Stimulated activated CD4-positive, alpha-beta T cell treated with anti-CD3 and anti-CD28 coated beads, Interleukin-1b, Interleukin-23, amount 100 ng/mL, for 24 hours (primary cell): ENCODE measurements at places on chromosomes 2 and 18.

DNA sequence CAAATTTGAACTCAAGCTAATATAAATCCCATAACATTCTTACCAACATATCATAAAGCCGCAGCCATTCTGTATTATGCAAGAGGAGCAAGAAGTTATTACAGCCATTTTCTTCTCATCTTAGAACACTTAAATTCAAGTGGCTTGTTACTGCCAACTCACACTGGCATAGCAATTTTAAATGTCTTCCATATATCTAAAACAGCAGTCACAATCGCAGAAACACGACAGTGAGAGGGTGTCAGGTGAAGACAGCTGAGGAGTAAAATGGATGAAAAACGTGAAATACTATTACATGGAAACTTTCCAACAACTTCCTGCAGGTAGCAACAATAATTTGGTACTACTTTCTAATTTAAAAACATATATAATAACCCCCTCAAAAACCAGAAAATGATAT is 17.9 kb downstream of the PPP3R1 start:
- no peak for DNase-seq

DNA sequence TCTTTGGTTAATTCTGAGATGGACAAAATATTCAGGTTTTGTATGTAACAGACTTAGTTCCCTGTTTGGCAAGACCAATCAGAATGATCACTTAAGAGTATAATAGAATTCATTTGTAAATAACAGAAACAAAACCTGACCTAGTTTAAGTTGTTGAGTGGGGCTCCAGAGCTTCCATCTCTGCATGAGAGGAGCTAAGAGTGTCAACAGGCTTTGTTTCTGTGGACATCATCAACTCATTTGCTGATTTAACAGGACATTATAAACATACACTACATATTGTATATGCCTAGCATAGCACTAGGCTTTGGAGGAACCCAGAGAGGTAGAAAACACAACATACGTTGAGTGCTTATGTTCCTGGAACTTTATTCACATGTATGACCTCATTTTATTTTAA is 75.3 kb upstream of the TRIB2 start:
- DNase-seq = no peak

- DNase-seq = no peak
These were observed 27.1 kb upstream of the MAP3K20 start for GRCh38 chr2:173048522-173048896.

- DNase-seq = no peak
These were observed 152.7 kb upstream of the ALPP start for GRCh38 chr2:232225895-232226294.

- DNase-seq = no peak
These were observed 124.0 kb downstream of the SMAD7 start for GRCh38 chr18:48826806-48827205.

- DNase-seq = no peak
These were observed 313.0 kb upstream of the NRXN1 start for GRCh38 chr2:51344886-51345285.

DNA sequence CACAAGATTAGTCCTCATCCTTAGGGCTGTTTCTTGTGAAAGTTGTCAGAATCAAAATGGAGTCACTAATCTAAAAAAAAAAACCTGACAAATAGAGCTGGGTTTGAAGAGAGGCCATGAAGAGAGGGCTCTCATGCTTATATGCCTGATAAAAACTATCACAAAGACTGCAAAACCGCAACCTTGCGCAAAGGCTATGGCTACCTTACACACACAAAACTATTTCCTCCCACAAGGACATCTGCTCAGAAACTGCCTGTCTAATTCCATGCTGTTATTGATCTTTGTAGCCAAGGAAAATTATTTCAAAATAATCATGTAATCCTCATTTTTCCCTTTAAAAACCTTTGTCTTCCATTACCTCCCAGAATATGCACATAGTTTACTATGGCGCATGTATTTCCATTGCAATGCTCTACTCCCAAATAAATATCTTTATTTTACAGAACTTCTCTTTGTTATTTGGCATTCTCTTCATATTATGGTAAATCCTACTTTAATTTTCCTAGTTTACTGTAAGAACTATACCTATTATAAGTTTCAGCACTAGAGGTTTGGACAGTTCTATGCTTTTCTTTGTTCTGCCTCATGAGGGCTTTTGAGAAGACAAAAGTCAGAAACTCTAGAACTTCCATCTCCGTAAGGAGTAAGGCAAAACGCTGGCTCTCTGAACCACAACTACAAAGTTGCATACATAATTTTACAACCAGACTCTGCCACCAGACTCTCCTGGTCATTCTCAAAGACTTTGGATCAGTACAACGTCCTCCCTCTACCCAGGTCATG is 9.6 kb upstream of the DPYSL5 start:
- no peak for DNase-seq

DNA sequence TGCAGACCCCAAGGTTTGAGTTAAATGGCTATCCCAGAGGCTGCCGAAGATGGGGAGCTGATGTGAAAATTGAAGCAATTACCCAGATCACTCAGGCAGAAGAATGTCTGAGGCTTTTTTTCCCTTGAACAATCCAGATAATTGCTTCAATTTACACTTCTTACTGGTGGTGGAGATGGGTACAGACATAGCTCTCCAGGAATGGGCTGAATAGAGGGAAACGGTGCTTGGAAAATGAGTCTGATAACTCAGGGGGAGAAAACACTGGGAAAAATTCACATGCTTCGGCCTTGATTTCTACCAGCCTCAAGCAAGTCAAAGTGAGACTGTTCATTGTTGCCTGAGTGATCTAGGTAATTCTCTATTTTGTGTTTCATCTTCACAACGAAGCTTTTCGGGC is 9.5 kb upstream of the KIF5C start:
- DNase-seq = no peak

DNA sequence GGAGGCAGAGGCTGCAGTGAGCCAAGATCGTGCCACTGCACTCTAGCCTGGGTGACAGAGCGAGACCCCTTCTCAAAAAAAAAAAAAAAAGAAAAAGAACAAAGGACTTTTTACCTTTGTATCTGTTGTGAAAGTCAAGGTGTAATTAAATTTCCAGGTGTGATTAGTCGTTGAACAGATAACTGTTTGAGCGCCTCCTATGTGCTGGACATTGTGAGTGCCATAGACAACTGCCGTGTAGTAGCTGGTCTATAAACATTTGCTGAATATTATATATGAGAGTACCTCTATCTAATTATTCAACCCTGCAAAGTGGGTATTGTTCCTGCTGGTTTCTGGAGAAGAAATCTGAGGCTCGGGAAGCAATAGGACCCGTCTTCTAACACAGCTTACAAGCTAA is 71.8 kb downstream of the ASAP2 start:
- DNase-seq = no peak

DNA sequence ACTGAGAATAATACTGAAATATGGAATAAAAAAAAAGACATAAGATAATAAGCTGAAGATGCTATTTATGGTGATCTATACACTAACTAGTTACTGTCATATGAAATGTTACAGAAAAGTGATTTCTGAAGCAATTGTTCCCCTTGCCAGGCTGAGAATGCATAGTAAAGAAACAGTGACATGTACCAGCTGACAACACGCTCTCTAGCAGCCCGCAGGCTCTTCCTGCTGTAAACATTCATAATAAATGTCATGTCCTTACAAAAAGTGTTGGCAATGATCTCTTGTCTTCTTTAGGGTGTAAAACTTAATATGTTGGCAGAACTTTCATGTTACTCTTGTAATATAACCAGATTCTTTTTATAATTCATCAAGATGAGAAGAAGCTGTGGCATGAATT is 1171.3 kb downstream of the DSC3 start:
- no peak for DNase-seq

GRCh38 chr18:8036551-8036950 is 469.4 kb downstream of the PTPRM start:
- no peak for DNase-seq

- DNase-seq = no peak
These were observed 67.8 kb downstream of the PTGR3 start for GRCh38 chr18:75141166-75141565.

DNA sequence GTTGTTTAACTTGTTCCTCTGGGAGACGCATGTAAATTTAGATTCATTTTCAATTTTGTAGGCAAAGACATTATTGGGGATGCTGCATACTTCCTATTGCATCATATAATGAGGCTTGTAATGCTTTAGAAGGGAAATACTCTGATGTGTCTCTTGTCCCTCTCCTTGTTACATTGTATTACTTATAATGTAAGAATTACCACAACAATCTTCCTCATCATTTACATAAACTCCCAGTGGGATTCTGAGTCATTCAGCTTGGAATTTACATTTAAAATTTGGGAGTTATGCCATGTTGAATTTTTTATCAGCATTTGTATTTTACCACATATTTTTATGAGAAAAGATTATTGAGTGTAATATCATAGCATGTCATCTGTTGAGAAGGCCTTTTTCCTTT is 963.4 kb upstream of the NRXN1 start:
- DNase-seq = no peak

DNA sequence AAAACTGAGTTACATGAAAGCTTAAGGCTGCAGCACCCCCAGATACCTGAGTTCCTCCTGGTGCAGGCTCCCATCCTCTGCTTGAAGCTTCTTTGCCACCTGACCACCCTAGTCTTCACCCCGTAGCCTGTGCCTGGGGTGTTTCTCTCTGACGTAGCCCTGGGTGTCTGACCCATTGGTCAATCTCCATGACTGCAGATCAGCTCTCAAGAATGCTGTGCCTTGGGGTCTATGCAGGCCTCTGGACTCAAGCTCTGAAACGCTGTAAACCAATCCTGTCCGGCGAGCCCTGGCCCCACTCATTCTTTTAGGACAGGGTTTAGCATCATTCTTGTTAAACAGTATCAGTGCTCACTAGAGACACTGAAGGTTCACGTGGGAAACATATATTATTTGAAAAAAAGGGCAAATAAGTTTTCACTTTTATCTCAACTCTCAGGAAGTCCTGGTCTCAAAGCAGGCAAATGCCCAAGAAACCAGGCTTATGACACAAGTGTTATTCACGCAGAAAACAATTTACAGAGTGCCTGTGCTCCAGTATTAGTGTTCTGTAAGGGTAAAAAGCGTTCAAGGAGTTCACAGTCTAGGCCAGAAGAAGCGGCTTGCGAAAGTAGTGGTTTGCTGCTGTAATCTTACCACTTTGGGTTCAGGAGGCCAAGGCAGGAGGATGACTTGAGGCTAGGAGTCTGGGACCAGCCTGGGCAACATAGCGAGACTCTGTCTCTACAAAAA is 22.8 kb upstream of the PPP4R1 start:
- DNase-seq = no peak

GRCh38 chr18:57780706-57781347 is 22.3 kb downstream of the ATP8B1 start:
- DNase-seq = no peak

GRCh38 chr2:84906900-84907714 is 1.7 kb downstream of the TMSB10 start:
- DNase-seq = no peak

- no peak for DNase-seq
These were observed 1250.7 kb upstream of the FAM98A start for GRCh38 chr2:34849827-34850226.

- DNase-seq = no peak
These were observed 270.4 kb upstream of the CCDC68 start for GRCh38 chr18:55229682-55230081.

- no peak for DNase-seq
These were observed 1.2 kb downstream of the BMPR2 start for GRCh38 chr2:202377207-202377761.

- no peak for DNase-seq
These were observed 295.2 kb upstream of the KCNJ3 start for GRCh38 chr2:154403242-154403790.

DNA sequence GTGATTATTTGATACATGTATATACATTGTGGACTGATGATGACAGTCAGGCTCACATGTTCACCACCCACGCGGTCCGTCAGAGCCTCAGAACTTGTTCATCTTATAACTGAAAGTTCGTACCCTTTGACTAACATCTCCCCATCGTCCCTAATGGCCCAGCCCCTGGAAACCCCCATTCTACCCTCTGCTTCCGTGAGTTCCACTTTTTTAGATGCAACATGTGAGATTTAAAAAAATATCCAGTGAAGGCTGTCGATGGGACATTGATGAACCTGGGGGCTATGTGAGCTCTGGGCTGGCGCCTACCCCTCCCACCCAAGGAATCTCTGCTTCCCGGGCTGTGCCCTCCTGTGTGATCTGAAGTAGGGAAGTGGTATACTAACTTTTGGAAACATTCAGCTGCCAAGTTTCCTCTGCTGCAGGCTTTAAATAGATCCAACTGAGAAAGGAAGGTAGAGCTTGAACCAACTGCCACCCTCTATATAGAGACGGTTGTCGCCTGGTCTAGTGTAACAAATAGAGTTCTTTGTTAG is 163.8 kb downstream of the FAM210A start:
- peak; percentile 76 for DNase-seq

DNA sequence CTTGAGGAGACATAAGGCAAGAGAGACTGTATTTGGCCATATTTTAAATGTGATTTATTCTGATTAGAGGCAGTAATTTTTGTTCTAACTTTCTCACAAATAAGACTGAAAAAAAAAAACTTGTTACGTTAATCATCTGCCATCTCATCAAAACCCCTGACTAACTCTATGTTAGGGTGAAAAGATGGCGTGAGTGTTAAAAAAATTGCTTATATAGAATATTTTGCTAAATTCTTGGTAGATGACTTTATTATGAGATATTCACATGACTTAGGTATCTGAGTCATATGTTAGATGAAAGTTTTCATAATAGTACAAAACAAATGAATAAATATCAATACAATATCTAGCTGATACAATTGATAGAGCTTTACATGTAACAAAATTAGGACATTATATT is 1508.7 kb upstream of the TMEFF2 start:
- DNase-seq = no peak

DNA sequence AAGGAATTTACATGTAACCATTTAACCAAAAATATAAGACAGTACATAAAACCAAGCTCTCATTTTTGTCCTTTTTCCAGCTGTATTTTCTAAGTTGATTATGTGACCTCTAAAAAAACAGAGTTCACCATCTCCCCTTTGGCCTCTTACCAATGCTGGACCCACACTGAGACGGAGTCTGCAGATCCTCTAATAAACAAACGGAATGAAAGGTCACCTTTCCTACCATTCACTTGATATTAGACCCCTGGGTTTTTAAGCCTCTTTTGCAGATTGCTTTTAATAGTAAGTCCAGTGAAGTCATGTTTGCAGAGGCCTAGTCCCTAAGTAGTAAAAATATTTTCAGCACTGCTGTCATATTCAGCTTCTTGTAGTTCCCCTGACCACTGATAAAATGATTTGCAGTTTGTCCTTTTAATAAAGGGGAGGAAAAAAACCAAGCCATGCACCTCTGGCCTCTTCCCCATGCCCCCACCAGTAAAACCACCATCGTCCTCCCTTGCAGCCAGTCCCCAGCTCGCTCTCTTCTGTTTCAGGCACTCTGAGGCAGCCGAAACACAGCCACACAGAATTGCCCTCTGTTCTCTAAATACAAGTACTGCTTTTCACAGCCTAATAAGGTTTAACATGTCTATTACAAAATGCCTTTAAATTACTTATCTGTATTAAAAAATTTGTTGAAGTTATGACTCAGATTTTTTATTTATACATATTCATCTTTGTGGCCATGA is 427.5 kb downstream of the PARD3B start:
- no peak for DNase-seq

DNA sequence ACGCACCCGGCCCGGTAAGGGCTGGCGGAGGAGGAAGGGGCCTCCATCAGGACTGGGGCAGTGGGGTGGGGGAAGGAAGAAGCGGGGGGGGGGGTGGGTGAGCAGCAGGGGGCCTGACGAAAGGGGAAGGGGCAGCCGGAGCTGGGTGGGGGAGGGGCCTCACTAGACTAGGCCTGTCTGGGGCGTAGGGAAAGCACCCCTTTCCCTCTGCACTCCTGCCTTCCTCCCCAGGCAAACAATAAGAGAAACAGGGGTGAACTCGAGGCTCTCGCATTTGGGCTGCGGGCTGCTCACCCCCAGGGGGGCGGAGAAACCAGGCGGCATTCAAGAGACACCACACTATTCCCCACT is 82.7 kb upstream of the POMC start:
- no peak for DNase-seq

GRCh38 chr2:220670511-220670910 is 901.6 kb downstream of the EPHA4 start:
- DNase-seq = no peak
